ENCODE measurements at places on chromosomes 4 and X.
A peak's percentile ranks its signal among the peaks of the same experiment; 100 is the strongest.

GRCh38 chr4:177118596-177118995 is 191.1 kb upstream of the NEIL3 start:
- no peak for DNase-seq

- no peak for DNase-seq
Observed at GRCh38 chr4:139685180-139685579, 19.6 kb downstream of the MGST2 start.

DNA sequence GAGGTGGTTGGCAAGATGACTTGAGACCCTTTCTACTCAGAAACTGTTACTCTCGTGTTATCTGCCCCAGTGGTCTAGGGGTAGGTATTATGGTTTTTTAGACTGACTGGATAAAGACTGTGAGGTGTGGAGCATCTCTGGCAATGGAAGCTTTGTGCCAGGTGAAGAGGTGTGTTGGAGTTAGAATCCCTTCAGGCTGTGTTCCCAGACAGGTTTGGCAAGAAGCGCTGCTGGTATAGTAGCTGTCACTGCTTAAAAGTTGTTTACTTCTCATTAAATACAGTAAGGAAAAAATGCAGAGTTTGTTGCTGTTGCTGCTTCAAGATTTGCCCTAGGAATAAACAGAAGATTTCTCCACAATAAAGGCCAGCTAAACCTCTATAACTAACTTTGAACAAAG is 35.3 kb downstream of the AREG start:
- DNase-seq, result no peak

GRCh38 chr4:57363346-57363745 is 253.2 kb upstream of the IGFBP7 start:
- no peak for DNase-seq

DNA sequence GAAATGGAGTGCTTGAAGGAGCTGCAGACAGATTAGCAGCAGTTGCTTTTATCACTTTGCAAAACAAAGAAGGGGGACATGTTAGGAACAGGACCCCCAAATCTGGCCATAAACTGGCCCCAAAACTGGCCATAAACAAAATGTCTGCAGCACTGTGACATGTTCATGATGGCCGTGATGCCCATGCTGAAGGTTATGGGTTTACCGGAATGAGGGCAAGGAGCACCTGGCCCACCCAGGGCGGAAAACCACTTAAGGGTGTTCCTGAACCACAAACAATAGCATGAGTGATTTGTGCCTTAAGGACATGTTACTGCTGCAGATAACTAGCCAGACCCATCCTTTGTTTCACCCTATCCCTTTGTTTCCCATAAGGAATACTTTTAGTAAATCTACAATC is 79.6 kb upstream of the GC start:
- no peak for DNase-seq

DNA sequence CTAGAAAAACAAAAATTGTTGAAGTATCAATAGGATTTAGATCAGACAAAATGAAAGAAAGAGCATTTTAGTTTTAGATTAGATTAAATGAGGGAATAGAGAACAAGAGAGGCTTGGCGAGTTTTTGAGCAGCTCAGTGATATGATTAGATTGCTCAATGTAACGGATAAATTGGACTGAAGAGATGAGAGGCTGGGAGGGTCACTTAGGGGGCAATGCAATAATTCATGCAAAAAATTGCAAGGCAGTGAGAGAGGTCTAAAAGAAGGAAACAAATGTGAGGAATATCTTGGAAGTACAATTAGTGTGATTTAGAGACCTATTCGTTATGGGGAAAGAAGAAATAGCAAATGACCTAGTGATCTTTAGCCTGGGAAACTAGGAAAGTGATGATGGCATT is 50.3 kb upstream of the BMP3 start:
- DNase-seq, result no peak

- DNase-seq, result no peak
Observed at GRCh38 chrX:65910899-65911298, 129.0 kb downstream of the VSIG4 start.

GRCh38 chrX:111460607-111461006 is 48.6 kb upstream of the DCX start:
- no peak for DNase-seq

DNA sequence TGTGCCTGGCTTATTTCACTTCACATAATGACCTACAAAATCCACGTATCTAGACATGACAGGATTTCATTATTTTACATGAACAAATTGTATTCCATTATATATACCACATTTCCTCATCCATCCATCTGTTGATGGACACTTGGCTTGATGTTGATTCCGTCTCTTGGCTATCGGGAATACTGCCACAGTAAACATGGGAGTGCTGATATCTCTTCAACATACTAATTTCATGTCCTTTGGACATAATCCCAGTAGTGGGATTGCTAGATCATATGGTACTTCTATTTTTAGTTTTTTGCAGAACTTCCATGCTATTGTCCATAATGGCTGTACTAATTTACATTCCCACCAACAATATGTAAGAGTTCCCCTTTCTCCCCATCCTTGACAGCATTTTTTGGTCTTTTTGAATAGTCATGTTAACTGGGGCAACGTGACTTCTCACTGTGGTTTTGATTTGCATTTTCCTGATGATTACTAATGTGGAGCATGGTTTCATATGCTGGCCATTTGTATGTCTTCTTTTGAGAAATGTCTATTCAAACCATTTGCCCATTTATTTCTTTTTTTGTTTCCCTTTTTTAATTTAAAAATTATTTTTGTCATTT is 68.9 kb downstream of the HTRA3 start:
- no peak for DNase-seq

DNA sequence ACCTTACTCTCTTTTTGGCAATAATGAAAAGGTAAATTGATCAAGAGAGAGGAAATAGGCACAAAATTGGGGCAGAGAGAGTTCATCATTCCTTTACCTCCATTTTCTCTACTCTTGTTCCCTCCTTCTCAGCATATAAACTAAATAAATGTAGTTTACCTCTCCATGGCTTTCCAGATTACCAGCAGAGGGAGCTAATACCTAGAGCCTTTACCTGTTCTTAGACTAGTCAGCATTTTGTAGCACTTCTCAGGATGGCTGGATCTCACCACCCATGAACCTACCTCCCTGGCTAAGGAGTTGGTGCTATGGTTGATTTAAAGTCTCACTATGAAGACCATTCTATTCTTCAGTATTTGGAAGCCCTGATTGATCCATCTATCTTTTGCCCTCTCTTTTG is 15.7 kb downstream of the OFD1 start:
- peak; percentile 52 for DNase-seq

DNA sequence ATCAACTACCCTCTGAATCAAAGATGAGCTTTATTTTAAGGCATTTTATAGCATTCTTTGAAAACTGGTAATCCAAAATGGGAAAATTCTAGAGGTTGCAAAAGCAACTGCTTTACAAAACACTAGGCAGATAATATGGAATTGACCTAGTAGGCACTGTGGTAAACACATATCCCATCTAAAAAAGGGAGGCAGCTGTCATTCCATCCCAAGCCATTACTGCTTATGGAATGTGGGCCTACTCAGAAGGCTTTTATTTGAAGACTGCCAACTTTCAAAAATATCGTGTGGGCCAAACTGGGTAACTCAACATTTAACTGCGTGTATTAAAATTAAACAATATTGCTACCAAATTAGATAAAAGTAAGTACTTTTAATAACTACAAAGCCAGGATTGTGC is 19.3 kb downstream of the UBE2D3 start:
- DNase-seq, result no peak

- no peak for DNase-seq
Observed at GRCh38 chr4:6017800-6018199, 431 bp downstream of the C4orf50 start.

GRCh38 chr4:94957030-94957429 is 199.3 kb downstream of the BMPR1B start:
- no peak for DNase-seq

DNA sequence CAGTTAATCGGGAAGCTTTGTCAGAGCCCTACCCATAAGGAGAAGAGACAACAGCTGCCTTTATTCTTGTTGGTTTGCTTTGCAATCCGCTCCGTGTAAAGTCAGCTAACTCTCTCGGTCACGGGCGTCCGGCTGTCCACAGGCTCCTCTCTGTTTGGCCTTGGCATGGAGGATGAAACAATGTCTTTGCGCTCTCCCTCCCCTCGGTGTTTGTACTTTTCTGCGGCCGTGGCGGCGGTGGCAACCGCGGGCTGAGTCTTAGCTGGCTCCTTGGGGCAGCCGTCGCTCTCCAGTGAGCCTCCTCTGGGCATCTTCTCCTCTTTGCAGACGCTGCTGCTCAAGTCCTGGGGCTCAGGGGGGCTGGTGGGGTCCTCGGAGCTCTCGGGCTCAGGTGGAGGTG is 10.6 kb upstream of the IRAK1 start:
- no peak for DNase-seq

DNA sequence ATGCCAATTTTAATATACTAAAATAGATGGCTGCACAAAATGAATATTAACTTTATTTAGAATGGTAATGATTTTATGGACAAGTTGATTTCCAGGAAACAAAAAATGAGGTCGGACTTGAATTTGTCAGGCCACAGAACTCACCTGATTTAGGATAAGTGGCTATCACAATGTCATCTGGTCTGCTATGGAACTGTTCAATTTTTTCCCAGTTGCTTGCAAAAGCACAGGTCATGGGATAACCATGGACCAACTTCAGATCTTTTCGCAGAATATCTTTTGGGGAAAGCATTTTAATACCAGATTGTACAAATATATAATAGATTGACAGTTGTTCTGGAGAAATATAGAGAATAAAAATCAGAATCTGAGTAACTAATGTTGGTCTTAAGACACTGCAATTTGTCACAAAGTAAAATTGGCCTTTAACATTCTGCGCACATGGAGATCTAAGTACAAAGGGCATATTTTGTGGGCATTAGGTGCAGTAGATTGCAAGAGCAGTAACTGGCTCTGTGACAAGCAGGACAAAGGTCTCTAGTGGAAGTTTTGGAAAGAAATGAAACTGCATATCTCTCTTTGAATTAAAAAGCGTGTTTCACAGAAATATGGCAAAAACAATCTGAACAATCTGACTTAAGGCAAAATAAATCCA is 5.4 kb downstream of the SULT1B1 start:
- no peak for DNase-seq

DNA sequence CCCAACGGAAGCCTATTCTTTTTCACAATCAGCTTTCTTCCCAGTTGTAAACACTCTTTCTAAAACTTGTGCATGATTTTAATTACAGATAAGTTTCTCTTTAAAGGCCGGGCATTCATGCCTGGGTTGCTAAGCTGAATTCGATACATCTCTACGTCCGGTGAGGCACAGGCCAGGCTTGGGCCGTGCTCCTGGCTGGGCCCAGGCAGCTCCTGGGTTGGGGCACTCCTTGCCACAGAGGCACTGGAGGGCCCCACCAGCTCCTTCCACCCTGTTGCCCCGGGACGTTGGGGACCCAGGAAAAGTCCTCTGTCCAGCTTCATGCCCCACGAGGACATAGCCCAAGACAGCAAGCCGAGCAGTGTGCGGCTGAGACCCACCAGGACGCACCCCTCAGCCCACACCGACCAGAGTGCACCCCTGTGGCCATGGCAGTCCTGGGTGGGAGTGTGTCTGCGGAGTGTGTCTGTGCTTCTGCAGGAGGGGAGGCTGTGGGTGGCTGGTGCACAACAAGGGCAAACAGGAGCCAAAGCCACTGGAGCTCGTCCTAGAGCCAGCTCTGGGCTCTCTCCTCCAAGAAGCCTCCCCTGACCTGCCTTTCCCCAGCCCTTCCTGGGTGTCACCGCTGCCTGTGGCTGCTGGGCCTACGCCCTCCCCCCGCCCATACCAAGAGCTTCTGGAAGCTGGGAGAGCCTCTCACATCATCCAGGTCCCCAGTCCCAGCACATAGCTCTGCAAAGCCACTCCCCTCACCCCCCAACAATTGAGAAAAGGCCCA is 128.0 kb upstream of the NKX1-1 start:
- no peak for DNase-seq

DNA sequence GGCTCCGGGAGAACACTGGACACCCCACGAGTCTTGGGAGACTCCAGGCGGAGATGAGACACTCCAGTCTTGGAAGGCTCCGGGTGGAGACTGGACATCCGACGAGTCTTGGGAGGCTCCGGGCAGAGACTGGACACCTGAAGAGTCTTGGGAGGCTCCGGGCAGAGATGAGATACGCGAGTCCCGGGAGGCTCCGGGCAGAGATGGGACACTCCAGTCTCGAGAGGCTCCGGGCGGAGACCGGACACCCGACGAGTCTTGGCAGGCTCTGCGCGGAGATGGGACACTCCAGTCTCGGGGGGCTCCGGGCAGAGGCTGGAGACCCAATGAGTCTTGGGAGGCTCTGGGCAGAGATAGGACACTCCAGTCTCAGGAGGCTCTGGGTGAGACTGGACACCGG is 28.1 kb upstream of the LANCL3 start:
- no peak for DNase-seq

DNA sequence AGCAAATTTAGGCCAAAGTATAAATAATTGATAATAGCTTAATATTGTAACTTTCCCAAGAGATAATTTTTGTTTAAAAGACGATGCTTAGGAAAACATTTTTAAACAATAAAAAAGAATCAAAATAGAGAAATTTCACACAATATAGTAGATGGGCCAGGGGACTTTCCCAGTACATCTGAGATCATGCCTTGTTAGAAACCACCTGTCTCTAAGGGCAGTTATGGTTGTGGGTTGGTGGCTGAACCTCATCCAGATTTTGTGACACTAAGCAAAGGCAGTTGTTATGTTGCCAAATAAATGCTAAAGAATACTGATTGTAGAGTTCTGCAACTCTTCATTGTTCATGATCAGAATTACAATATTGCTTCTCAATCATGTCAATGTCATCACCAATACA is 270.6 kb downstream of the BANK1 start:
- DNase-seq, result no peak

DNA sequence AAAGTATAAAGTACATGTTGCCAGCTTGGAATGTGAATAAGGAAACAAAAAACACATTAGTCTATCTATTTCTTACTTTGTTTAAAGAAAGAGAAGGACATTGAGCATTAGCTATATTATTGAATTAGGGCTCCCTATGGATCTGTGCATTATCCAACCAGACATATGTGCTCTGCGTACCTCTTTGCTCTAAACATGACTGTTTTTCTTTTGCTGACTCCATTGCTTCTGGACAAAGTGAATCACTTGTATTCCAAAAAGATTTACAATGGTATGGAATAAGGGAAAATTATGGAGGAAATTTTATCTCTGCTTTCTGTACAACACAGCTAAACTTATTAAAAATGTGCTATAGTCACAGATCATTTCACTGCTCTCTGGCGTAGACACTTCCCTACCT is 727.8 kb upstream of the LCORL start:
- DNase-seq, result no peak
